ENCODE measurements at places on chromosomes 2 and 18.
A peak's percentile ranks its signal among the peaks of the same experiment; 100 is the strongest.

GRCh38 chr2:232273903-232274643, 104.5 kb upstream of the ALPP start:
- no peak for DNase-seq

DNA sequence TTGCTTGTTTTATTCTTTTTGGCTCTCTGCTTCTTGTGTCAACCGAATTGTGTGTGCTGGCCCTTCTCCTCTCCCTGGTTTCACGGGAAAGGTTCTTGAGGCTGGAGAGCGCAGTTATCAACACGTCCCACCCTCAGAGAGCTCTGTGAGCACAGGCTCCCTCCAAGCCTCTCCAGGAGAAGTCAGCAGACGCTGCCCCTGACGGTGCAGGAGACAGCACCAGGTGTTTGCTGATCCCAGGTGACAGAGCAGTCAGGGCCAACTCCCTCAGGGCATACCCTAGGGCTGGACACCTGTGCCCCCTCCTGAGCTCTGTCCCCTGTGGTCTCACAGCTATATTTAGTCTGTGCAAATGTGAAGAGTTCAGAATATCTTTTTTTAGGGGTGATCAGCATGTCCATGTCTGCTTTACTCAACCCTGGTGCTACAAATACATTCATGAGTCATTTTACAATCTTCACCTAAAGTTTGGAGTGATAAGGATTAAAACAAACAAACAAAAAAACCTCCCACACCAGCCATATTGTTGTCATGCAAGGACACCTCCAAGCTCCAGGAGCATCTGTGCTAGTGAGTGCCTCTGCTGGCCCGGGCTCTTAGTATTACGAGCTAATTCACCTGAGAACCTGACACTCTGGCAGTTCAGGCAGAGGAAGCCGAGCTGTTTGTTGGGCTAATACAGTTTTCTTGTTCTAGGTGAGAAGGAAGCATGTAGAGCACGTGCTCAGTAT, 65.9 kb upstream of the TMEM200C start:
- no peak for DNase-seq

- no peak for DNase-seq
Measured at GRCh38 chr18:13446024-13446423, 227.5 kb downstream of the LDLRAD4 start.

DNA sequence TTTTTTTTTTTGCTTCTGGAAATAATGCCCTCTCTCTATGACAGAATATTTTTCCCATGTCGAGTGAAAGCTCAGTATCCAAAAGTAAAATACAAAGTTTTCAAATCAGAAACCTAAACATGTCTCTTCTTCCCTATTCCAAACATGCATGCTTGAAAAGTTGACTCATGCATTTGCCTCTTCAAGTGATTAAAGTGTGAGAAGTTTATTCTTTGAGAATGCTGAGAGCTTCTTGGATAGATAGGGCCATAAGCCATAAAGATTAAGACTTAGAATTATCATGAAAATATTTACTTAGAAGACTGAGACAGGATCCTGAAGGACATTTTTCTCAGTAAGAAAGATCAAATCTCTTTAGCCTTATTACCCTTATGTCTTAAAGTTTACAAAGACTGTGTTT, 98.6 kb upstream of the EPB41L5 start:
- DNase-seq, result no peak

GRCh38 chr2:237685408-237685807, 58.0 kb downstream of the LRRFIP1 start:
- DNase-seq, result no peak

GRCh38 chr2:61649021-61649420, 110.9 kb upstream of the XPO1 start:
- no peak for DNase-seq

DNA sequence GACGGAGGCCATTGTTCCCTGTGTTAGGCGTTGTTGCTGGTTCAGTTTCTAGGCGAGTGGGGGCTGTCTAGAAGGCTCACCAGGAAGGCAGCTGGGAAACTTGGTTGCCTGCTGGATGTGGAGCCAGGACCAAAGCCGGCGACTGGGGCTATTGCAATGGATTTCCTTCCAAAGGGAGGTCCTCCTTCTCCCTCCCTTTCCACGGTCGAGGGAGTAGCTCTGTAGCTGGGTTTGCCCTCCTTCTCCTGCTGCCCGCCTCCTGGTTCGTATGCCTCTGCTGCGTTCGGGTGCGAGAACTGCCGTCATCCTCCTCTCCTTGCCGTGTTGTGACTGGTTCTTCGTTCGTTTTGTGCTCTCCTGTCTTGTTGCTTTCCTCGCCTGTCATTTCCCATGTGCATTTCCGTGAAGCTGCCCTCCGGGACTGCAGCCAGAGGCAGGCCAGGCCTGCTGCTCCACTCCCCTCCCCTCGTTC, 203.4 kb downstream of the NEDD4L start:
- DNase-seq, result no peak

- DNase-seq, result no peak
Measured at GRCh38 chr2:32168513-32168912, 2.8 kb downstream of the SLC30A6 start.

GRCh38 chr2:171173087-171173486, 12.4 kb upstream of the TLK1 start:
- no peak for DNase-seq

DNA sequence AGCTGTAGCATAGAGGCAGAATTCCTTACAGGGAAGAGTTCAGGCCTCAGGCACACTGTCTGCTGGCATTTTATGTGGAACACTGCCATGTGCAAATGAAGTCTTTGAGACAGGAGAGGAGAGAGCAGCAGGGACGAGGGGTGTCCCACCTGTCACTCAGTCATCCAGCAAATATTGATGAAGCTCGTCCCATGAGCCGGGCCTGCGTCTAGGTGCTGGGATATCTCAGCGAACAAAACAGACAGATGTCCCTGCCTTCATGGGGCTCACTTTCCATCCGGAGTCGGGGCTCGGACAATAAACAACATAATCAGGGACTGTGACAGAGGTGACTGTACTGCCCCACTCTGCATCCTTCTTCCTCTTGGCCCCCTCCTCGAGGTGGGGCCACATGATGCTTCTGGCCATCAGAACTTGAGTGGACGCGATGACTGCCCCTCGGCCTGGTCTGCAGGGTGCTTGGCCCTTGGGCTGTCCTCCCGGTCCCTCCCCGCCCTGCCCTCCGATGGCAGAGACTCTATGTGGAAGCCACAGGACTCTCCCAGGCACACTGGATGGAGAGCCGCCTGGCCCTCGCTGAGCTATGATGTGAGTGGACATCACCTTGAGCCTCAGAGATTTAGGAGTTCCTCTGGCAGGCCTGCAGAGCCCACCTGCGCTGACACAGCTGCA, 78.8 kb downstream of the MBP start:
- no peak for DNase-seq

- DNase-seq, result peak; percentile 24
Measured at GRCh38 chr2:7083580-7084509, 166.6 kb downstream of the RNF144A start.

DNA sequence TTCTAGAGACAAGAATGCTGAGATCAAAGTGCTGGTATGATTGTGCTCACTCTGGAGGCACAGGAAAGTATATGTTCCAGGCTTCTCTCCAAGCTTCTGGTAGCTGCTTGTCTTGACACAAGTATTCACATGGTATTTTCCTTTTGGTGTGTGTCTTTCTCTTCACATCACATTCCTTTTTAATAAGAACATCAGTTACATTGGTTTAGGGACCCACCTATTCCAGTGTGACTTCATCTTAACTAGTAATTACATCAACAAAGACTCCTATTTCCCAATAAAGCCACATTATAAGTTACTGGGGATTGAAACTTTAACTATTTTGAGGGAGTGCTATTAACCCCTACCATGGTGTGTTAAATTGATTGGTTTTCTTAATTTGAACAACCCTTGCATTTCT, 119.1 kb downstream of the FSIP2 start:
- no peak for DNase-seq

DNA sequence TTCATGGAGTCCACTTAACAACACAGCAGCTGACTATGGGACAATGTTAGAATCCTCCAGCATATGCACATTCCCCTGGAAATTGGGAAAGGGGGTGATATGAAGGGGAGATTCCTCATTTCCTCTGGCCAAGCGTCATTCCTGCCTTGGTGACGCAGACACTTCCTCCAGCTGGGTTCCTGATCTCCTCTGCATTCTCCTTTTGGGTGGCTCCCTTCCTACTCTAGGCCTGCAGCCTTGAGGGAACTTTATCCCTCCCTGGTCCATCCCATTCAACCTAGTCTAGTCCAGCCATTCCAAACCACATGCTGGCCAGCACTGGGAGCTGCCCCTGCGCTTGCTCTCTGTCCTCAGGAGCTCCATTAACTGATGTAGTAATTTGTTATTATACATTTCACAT, 216.8 kb downstream of the VAPA start:
- no peak for DNase-seq

DNA sequence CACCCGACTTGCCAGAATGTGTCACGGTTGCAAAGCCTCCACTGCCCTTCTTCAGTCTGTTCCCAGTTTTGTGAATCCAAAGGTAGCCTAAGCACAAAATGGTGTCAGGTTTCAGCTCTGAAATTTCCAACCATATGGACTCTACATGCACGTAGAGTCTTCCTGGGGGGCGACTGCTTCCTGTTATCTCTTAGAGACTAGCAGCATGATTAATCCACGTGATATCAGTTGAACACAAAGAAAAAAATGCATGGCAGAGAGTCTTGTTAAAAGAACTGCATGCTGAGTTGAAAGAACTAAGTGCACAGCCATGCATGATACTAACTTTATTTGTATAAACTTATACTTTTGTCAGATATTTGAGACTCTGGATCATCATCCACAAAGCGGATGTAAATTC, 404.4 kb downstream of the SOCS6 start:
- no peak for DNase-seq

- DNase-seq, result no peak
Measured at GRCh38 chr2:219513787-219514186, 495 bp upstream of the ASIC4 start.

GRCh38 chr18:57909620-57910019, 106.5 kb upstream of the ATP8B1 start:
- DNase-seq, result no peak

DNA sequence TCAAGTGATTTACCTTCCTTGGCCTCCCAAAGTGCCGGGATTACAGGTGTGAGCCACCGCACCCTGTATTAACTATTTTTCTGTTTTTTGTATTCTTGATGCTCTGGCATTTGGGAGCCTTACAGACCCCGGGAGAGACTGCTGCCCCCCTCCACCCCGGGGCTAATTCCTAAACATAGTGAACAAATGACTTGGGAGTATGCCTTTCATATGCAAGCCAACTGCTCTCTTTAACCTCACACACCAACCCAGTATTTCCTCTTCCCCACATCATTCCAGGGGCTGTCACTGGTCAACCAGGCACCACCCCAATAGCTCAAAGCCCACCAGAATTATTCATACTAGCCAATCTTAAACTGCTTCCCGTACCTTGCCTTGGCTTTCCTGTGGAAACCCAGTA, 79.7 kb downstream of the PDK1 start:
- DNase-seq, result no peak

GRCh38 chr18:7165846-7166393, 48.3 kb upstream of the LAMA1 start:
- no peak for DNase-seq

DNA sequence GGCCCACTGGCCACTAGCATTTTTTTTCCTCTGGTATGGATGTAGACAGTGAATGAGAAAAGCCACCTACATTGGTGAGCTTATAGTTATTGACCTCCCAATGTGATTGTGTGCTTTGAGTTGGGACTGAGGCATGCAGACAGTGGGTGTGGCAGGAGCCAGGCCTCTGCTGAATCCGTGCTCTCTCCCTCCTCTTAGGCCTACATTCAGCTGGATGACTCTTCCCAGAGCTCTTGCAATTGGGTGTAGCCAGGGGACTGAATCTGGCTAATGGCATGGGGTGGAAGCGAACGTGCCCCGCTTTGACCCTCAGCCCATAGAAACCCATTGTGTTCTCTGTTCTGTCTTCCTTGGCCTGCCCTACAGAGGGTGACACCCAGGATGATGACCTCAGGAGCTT, 698.3 kb upstream of the HS6ST1 start:
- no peak for DNase-seq

GRCh38 chr2:169221745-169222369, 140.5 kb downstream of the LRP2 start:
- DNase-seq, result no peak

DNA sequence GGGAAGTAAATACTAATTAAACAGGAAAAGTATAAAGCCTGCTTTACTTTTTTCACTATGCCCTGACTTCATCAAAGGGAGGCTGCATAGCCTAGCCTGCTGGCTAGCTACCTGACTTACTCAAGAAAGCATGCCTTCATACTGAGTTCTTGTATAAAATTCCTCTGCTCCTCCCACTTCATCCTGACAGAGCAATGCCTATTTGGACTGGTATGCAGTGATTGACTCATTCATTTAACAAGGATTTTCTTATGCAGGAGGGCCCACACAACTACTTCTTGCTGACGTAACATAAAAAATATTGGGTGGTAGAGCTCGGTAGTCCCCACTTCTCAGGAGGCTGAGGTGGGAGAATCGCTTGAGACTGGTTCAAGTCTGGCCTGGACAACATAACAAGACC, 70.5 kb downstream of the PRPF40A start:
- no peak for DNase-seq

- no peak for DNase-seq
Measured at GRCh38 chr2:64735504-64735903, 81.8 kb upstream of the SERTAD2 start.

GRCh38 chr2:67670747-67671183, 273.6 kb downstream of the ETAA1 start:
- DNase-seq, result no peak

DNA sequence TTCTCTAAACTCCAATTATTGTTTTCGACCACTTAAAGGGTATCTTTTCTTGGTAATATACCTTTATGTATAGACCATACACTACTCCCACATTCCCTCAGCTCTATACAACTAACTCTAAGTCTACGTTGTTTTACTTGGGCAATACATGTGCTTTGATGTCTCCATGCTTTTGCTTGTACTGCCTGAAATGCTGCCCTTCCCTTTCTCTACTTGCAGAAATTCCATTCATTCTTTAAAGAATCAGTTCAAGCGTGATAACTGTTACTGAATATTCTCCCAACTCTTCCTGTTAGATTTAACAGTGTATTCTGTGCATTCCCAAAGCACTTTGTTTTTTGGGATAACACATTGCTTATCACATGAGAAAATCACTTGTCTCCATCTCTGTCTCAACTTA, 157.0 kb upstream of the AQP4 start:
- DNase-seq, result no peak

DNA sequence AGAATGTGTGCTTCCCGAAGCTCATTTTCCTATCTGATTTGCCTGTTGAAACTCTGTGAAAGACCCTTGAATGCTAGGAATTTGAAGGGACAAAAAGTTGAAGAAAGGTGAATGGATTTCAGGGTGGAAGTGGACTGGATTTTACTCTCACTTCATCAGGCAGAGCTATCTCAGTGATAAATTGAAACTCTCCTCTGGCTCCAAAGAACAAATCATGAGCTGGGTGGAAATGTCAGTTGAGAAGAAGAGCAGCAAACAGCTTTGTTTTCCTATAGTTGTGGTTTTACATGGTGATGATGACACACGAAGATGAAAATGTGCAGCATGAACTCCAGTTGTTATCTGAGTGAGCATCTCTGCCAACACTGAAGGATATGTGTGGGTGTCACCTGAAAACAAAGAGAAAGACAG, 34.4 kb downstream of the CD28 start:
- DNase-seq, result peak; percentile 80

GRCh38 chr2:64090264-64090663, 54.0 kb downstream of the PELI1 start:
- no peak for DNase-seq

- DNase-seq, result no peak
Measured at GRCh38 chr18:24764766-24765165, 304.3 kb downstream of the HRH4 start.

Data from CD4-positive, alpha-beta T cell treated with Interleukin-21 for 1 hour (primary cell).